Eye (tissue), 1 donor: ENCODE measurements at places on chromosomes 12 and 14.

DNA sequence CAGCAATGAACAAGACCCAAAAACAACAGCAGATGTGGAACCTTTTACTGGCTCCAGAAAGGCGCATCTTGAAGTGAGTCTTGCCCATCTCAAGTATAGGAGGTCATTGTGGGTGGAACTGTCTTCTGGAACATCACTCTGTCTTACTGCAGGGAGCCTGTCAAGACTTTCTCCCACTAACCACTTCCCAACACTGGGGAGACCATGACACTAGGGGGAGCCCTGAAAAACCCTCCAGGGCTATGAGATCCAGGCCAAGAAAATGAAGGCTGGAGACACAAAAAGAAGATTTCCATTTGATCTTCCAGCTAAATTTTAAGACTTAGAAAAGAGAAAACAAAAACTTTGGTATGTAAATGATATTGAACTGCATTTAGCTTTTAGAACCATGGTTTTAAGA, 13.5 kb upstream of the ATG14 start:
- DNase-seq, result no peak

- DNase-seq, result no peak
These were observed 14.1 kb downstream of the EIF5 start for GRCh38 chr14:103348154-103348553.

- no peak for DNase-seq
These were observed 24.2 kb upstream of the CLEC14A start for GRCh38 chr14:38280081-38280480.

- DNase-seq, result no peak
These were observed 137.0 kb upstream of the KRAS start for GRCh38 chr12:25387732-25388050.

DNA sequence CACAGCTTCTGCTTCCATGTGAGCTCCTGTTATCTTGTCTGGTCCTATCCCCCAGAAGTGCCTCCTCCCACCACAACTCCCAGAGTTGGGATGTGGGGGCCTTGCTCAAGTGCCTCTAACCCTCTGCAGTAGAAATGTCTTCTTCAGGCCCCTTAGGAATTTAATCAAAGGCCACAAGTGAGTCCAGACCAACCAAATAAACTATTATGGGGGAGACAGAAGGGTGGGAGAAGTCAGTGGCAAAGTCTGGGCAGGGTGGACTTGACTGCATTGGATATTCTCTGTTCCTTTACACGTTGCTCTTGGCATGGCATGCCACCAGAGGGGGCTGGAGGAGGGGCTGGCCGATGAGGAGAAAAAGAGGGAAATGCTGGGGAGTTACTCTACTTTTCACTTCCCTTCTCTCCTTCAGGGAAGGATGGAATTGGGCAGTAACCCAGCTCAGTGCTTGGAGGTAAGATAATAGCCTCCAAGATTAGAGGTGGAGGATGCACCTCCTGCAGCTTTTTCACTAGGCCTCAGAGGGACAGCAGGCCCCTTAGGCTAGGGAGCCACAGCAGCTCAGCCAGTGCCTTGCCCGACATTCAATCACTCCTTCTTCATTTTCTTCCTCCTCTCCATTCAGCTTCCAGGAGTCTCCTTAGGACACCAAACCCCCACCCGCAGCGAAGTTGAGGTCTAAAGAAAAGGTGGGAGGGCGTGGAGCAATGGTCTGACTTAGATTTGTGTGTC, 1.2 kb upstream of the AP1G2 start:
- DNase-seq, result peak; percentile 63

GRCh38 chr12:31724557-31724956, 4.3 kb downstream of the AMN1 start:
- no peak for DNase-seq

- DNase-seq, result no peak
These were observed 5.1 kb downstream of the ANKRD52 start for GRCh38 chr12:56253091-56253490.

DNA sequence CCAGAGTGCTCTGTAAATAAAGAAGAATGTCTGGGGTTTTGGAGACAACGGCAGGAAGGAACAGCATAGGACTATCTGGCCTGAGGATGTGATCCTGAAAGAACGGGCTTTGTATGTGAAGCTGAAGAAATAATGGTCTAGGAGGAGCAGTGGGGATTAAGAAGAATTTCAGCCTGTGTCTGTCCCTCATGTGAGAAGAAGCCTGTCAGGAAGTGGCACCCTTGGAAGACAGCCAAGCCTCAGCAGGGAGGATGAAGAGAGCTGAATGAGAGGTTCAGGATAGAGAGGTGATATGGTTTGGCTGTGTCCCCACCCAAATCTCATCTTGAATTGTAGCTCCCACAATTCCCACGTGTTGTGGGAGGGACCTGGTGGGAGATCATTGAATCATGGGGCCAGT, 56.9 kb upstream of the TCL1A start:
- DNase-seq, result no peak

DNA sequence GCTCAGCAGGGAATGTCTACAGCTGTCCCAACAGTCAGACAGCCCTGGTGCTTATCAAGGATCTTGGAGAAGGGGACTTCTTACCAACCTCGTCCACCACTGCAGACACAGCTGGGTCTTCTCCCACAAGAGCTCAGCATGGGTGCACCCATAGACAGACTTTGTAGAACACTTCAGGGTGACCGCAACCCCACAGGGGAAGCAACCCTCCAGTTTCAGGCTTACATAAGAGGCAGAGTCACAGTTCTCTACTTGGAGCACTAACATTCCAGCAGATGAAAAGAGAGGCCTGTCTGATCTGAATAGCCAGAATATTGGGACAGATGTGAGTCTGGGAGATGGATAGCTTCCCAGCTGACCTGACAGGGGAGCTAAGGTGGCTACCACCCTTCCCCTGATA, 3.5 kb upstream of the CLEC1A start:
- no peak for DNase-seq

DNA sequence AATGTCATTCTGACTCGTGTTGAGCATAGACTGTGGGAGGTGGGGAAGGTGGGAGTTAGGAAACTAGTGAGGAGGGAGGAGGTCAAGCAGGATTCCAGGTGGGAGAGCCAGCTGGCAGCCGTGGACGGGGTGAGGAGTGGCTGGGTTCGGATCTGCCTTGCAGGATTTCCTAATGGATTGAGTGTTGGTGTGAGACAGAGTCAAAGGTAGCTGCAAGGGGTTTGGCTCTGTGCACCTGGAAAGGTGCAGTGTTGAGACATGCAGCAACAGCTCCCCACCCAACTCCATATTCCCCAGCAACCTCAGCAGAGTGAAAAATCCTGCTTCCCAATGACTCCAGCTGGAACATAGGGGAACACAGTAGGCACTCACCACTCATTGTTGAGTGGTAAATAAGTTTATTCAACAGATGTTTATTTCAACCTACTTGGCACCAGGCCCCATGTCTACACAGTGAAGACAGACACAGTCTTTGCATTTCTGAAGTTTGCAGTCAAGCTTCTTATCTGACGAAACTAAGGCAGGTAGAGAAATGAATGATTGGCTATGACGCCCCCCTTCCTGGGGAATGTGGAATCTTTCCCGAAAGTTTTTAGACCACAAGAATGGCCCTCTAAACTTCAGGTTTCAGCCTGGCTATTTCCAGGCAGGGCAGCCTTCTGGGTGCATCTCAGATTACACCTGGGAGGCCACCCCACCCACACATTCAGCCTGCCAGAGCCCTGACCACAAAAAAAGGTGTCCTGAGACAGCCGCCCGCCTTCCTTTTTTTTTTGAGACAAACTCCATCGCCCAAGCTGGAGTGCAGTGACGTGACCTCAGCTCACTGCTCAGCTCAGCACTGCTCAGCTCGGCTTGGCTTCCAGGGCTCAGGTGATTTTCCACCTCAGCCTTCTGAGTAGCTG, 37.9 kb upstream of the PLEKHG6 start:
- no peak for DNase-seq

GRCh38 chr14:63362389-63362819, 43.7 kb upstream of the GPHB5 start:
- DNase-seq, result peak; percentile 71

- DNase-seq, result no peak
These were observed 6.3 kb upstream of the NFE2 start for GRCh38 chr12:54306925-54307741.

GRCh38 chr14:47103771-47104170, 452.2 kb upstream of the RPL10L start:
- DNase-seq, result no peak

DNA sequence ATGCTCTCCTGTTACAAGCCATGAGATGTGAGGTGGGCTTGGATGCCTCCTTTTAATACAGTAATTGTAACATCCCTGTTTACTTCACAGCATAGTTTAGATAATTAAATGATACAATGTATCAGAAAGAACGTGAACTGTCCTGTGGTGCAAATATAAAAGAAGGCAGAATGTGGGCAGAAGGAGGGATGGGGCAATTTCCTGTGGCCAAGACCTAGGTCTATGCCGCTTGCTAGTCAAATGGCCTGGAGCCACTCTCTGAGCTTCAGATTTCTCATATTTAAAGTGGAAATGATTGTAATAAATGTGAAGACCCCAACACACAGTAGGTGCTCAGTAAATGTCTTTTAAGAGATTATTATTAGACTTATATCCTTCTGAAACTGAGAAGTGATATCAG, 24.0 kb upstream of the EVL start:
- DNase-seq, result no peak

- no peak for DNase-seq
These were observed 35.7 kb downstream of the PAWR start for GRCh38 chr12:79655036-79655435.

GRCh38 chr14:72962829-72963312, 36.6 kb downstream of the DCAF4 start:
- DNase-seq, result peak; percentile 7

- no peak for DNase-seq
These were observed 176.0 kb downstream of the CHST11 start for GRCh38 chr12:104632724-104633201.

GRCh38 chr12:49055978-49056754, 4.4 kb downstream of the KMT2D start:
- DNase-seq, result peak; percentile 77

- DNase-seq, result no peak
These were observed 104.3 kb downstream of the RBM19 start for GRCh38 chr12:113861708-113862312.

GRCh38 chr12:79925492-79925891, 9.4 kb downstream of the PPP1R12A start:
- no peak for DNase-seq

GRCh38 chr12:40378691-40379090, 153.9 kb downstream of the LRRK2 start:
- DNase-seq, result no peak

DNA sequence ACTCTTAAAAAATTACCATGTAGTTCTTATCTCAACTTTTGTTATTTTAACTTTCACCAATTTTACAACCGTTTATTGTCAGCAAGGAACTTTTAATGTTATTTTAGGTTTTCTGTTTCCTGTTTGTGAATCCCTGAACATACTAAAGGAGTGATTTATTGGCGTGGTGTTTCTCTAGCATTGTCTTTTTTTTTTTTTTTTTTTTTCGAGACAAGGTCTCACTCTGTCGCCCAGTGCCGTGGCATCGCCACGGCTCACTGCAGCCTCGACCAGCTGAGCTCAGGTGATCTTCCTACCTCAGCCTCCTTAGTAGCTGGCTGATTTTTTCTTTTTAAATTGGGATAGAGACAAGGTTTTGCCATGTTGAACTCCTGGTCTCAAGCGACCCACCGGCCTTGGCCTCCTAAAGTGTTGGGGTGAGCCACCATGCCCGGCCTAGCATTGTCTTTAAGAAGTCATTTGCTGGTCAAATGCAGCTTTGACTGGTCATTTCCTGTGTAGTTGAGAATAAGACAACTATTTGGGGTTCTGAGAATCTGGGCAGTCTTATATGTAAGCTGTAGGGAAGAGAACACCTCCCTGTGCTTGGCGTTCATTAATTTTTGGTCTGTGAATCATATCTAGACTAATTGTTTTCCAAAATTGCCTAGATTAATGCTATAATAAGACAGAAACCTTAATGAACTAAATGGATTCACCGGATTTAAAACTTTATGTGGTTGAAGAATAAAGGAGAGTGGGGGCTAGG, 2.1 kb downstream of the WASHC4 start:
- no peak for DNase-seq

DNA sequence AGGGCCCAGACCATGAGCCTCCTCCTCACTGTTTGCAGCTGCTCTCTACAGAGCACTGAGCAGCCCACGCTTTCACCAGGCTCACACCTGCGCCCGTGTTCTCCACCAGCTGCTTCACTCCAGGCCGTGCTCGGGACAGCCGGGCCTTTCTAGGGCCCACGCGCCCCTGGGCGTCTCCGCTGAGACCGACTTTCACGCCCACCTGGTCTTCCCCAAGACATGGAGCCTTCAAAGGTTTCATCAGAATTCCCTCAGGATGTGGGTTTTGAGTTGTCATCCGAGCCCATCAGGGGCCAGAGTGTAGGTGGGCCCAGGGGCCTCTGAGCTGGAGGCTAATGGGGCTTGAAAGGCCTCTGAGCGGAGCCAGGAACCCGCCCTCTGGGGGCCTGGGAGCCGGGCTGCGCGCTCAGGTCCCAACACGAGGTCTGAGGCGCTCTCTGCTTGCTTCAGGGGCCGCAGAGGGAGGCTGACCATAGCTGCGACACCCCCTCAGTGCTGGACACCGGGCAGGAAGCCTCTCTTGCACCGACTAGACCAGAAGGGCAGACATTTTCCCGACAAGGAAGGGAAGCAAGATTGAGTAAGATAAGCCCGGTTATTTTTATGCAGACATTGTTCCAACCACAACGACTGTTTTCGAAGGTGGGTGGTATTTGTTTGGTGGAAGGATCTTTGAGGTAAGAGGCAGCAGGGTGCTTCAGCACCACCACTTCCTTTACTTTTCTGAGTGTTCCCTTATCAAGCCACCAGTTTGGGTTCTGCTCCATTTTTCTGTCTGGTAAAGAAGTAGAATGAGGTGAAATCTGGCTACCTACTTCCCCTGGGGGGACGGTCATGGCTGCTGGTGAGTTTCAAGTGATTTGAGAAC, 125.0 kb upstream of the FUT8 start:
- no peak for DNase-seq

- DNase-seq, result no peak
These were observed 160.9 kb downstream of the RIMBP2 start for GRCh38 chr12:130555221-130555620.

DNA sequence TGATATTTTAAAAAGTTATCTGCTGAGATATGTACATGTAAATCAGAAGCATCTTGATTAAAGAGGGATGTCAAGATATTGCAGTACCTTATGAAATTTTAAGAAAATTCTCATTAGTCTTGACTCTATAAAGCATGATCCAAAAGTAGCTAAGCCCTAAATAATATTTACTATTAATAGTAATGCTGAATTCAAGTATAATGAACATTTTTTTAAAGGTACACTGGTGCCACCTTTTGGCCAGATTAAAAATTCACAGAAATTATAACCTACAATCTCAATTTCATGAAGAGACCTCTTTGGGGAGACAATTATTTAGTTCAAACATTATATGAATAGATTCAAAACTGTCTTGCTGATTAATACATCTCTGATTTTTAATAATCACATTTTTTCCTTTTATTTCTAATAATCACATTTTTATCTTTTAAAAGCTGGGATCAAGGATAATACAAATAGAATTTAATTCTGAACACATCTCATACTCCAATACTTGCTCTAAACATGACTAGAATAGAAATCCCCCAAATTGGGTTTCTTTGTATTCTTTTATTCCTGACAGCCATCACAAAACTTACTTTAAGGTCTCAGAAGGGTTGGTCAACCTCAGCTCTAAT, 13.4 kb downstream of the AKAP5 start:
- DNase-seq, result peak; percentile 49
